ENCODE measurements at places on chromosomes 1 and 21.

GRCh38 chr1:201946224-201946908, at the start of gene LMOD1:
Gene LMOD1 (minus strand): TSS chr1:201946548. CDS start chr1:201946340, 208 bp downstream.
- peak; percentile 87 for DNase-seq

DNA sequence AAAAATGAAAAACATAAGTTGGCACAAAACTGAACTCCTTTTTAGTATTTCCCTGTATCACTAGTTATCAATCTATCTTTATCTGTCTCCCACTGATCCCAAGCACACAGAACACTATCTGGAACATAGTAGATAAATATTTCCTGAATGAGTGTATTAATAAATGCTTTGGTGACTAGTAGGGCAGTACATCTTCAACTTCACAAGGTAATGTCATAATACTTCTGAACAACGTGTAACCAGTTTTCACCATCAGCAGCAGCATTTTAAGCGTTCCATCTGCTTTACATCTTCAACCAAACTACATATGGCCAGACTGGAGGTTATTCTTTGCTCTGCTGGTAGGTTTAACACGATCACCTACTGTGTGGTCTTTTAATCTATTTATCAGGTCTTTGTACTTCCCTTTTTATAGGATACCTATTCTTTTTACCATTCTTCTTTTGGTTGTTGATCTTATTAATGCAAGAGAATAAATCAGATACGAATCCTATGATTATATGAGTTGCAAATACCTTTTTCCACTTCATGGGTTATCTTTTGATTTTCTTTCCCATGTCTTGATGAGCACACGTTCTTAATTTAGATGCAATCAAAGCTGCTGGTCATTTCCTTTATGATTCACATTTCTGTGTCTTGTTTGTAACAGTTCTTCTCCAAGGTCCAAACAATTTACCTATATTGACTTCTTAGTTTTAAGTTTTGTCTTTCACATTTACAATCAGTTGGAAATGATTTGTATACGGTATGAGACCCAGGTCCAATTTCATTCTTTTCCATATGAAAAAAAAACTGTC, 16.3 kb downstream of the GPBP1L1 start:
- no peak for DNase-seq

DNA sequence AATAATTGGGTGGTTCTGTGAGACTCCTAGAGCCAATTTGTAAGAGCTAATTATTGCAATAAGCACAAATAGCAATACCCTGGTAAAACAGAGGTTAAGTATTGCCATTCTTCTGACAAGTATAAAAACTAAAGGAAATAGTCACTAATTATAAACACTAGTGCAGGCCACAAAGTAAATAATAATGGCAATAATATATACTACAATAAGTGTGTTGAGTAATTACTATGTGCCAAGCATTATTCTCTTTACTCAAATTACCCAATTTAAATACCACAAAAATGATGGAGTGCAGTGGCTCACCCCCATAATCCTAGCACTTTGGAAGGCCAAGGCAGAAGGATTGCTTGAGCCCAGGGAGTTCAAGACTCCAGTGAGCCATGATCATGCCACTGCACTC, 15.3 kb downstream of the ZMYM6 start:
- DNase-seq: no peak

- DNase-seq: no peak
Measured at GRCh38 chr1:198641501-198641900, 2.7 kb downstream of the PTPRC start.

DNA sequence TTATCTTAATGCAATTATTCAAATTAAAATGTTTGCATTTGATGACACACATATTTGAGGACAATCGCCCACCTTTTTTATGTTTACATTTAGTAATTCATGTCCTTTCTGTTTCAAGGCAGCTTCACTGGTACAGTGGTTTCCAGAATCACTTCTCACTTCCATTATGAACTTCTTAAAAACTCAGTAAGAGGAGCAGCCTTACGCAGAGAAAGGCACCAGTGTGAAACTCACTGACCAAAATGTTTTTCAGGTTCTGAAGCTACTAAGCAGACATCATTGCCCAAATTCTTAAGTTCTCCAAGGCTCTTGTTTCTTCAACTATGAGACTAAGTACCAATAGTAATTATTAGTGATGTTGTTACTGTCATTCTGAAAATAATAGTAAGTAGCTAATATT, 353.1 kb upstream of the CXADR start:
- no peak for DNase-seq
